Fibroblast of mammary gland (primary cell): ENCODE measurements at places on chromosomes 13 and 19.

GRCh38 chr13:110782185-110782584 is 68.7 kb downstream of the ING1 start:
- no peak for DNase-seq

- no peak for DNase-seq
These were observed 15.4 kb upstream of the DHDH start for GRCh38 chr19:48918071-48918470.

GRCh38 chr13:47291107-47291656 is 394.3 kb upstream of the HTR2A start:
- DNase-seq, result no peak

- no peak for DNase-seq
These were observed 23.5 kb downstream of the TFDP1 start for GRCh38 chr13:113607889-113608635.

DNA sequence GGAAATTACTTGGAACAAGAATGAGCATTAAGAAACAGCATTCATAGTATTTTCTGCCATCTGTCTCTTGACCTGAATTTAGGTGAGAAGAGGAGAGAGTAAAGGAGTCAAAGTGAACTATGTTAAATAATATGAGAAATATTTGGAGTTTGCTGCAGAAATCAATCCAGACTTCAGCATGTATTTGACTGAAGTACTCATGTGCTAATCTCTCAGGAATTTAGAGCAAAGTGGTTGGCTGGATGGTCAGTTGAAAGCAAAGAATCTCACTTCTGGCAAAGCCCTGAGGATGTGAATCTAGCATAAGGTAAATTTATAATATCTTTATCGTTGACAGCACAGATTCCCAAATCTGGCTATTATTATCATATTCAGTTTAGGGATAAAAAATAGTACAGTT is 394.3 kb downstream of the PCDH17 start:
- no peak for DNase-seq

DNA sequence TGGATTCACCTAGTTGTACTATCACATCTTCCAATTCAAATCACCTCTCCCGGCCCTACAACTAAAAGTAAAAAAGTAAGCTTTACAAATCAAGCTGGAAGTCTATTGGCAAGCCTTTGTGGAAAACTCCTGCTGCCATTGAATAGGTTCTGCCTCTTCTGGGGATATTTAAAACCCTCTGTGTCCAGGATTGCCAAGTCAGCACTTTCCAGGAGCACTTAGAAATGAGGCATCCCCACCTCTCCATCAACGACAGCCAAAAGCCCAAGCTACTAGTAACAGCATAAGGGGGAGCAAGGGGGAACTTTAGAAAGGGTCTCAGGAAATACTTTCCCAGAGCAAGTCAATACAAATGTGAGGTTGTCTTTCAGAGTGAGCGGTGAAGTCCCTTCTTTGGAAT is 85.0 kb upstream of the OBI1 start:
- no peak for DNase-seq

DNA sequence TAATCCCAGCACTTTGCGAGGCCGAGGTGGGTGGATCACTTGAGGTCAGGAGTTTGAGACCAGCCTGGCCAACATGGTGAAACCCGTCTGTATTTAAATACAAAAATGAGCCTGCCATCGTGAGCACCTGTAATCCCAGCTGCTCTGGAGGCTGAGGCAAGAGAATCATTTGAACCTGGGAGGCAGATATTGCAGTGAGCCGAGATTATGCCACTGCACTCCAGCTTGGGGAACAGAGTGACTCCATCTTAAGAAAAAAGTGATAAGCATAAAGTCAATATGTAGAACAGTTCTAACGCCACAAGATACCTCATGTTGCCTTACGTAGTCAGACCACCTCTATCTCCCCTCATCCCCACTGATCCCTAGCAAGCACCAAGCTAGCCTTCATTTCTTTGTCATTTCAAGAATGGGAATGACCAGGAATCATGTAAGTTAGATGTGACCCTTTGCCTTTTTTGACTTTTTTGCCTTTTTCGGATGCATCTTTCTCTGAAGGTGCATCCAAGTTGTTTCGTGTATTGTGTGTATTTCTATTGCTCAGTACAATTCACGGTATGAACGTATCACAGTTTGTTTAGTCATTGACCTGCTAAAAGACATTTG is 6.4 kb downstream of the RPL21 start:
- no peak for DNase-seq

DNA sequence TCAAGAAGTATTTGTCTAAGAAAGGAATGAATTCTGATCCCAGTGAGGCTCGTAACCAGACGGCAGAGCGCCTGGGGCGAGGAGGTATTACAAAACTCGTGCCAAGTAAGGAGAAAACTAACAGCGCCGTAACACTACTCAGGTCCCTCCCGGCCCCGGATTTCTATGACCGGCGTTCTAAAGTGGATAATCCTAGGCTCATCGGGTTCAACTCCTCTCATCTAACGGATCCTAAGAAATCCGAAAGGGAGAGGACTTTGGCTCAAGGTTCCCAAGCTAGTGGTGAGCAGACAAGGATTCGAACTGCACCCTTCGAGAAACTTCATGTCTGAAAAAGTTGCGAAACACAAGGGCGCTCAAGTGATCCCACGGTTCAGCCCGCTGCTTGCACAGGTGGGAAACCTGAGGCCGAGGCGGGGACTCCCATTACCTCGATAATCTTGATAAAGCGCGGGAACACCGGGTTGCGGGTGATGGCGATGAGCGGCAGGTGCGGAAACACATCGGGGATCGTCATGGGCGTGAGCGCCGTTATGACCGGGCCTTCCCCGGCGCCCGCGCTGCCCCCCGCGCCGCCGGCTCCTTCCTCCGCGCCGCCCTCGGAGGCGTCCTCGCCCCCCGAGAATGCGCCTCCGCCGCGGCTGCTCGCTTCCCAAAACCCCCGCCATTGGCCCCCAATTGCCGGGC is 529 bp downstream of the LONP1 start:
- DNase-seq, result no peak

- DNase-seq, result no peak
These were observed 4.0 kb downstream of the LSM7 start for GRCh38 chr19:2324220-2324948.

DNA sequence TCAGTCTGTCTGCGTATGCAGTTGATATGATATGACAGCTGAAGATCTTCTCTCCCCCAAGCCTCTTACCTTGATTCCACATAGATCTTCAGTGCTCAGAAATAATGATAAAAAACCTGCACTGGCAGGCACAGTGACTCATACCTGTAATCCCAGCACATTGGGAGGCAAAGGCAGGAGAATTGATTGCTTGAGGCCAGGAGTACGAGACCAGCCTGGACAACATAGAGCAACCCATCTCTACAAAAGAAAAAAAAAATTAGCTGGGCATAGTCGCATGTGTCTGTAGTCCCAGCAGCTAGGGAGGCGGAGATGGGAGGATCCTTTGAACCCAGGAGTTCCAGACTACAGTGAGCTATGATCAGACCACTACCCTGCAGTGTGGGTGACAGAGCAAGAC is 551.0 kb upstream of the MIR17HG start:
- no peak for DNase-seq

- DNase-seq, result no peak
These were observed 1.1 kb downstream of the COX6B2 start for GRCh38 chr19:55353356-55353802.

DNA sequence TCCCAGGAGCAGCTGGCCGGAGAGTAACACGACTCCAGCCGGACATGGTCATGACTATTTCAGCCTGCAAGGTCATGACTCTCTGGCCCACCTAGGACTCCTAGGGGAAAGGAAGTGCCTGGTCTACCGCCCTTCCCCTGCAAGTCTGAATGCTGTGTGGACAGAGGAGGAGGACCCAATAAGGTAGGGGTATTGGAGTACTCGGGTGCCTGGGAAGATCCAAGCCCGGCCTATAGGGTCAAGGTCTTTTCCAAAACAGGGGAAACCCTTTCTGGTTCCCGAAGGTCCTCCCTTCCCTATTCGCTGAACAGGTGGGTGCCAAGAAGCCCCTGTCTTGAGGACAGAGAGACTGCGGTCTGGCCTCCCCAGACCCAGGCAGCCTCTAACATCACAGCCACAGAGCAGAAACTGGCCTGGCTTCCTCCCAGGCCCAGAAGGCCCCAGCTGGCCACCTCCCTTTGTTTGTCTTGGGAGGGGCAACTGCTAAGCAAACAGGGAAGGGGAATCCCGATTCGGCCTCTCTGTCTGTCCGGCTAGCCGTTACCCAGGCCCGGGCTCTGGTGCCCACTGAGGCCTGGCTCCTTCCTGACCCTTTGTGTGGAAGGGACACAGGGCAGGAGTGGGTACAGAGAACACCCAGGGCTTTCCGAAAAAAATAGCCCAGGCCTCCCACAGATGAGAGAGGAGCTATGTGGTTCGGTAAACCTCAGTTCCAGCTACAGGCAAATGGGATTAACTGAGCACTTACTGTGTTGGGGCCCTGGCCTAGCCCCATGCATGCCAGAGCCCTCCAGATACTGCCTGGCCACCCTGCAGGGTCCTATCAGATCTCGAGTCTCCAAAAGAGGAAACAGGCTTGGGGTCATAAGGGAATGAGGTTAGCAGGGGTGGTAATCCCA is 5.2 kb upstream of the GRAMD1A start:
- DNase-seq, result no peak

- DNase-seq, result no peak
These were observed 1.9 kb downstream of the SIGLEC14 start for GRCh38 chr19:51644636-51645271.

- no peak for DNase-seq
These were observed 277.6 kb downstream of the SLITRK6 start for GRCh38 chr13:85521657-85522056.

DNA sequence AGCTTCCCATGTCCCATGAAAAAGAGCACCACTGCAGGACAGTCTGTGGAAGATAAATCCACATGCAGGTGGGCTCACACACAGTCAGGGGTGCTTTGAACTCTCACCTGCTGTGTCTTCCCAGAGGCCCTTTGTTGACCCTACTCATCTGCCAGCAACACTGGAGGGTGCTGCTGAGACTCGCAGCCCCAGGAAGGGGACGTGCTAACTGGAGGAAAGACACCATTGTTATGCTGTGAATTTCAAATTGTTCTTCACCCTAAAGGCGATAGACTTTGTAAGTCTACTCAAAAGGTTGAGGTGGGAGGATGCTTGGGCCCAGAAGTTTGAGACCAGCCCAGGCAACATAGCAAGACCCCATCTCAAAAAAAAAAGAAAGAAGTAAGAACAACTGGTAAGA is 107.3 kb upstream of the SERP2 start:
- DNase-seq, result no peak

DNA sequence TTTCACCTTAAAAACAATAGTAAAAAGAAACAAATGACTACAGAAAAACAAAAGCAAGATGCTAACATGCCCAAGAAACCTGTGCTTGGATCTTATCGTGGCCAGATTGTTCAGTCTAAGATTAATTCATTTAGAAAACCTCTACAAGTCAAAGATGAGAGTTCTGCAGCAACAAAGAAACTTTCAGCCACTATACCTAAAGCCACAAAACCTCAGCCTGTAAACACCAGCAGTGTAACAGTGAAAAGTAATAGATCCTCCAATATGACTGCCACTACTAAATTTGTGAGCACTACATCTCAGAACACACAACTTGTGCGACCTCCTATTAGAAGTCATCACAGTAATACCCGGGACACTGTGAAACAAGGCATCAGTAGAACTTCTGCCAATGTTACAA is 6.0 kb downstream of the CKAP2 start:
- DNase-seq, result no peak

- DNase-seq, result peak; percentile 97
These were observed 10.5 kb upstream of the SMG9 start for GRCh38 chr19:43765109-43765876.

GRCh38 chr13:109381546-109382180 is 404.7 kb downstream of the IRS2 start:
- DNase-seq, result peak; percentile 74

GRCh38 chr13:44810061-44810840 is 179.0 kb downstream of the NUFIP1 start:
- DNase-seq, result no peak

DNA sequence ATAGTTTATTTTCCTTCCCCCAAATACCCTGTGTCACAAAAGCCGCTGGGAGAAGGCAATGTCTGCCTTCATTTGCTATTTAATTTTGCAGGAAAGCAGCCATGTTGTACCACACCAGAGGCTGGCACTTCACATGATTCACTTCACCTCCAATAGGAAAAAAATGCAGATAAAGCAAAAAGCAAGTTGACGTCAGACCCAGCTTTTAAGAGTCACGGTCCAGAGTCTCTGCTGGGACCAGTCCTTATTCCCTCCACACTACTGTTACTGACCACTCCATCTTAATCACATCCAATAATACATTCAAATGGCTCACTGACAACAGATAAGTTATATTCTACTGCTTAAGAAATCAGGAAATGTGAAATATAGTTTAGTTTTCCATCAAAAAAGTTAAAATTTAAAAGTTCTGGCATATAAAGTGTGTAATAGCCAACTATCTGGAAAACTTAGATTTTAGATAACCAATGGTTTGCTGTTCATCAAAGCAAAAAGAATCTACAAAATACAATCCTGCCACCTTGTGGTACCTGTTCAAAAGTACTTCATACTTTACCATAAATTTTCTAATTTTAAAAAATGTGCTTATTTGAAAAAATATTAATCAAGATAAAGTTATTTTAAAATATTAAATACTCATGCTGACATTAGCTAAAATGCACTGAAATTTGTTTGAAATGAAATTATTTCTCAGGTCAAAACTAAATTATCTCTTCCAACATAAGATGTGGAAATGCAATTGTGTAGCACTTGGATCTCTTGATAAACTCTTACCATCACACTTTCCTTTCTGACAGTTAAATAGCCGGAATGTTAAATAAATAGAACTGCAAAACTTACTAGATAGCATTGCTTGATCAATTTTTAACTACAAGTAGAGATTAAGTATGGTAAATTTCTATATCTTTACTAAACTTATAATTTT is 97.3 kb downstream of the SERP2 start:
- peak; percentile 56 for DNase-seq

DNA sequence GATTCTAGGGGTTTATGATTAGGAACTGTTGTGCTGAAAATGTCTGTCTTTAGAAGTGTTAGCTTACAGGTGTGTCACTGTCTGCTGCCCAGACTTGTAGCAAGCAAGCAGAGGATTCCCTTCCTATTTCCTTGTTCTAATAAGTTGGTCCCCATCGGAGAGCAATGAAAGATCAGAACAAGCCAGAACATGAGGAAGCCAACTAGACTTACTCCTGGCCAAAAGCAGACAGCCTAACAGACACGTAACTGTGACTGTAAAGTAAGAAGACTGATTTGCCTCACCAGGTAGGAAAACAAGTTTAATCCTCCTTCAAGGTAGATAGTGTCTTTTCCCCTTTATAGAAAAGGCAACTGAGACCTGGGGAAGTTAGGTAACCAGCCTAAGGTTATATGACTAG is 12.5 kb downstream of the POLR1D start:
- no peak for DNase-seq

- DNase-seq, result no peak
These were observed 476.8 kb downstream of the DIAPH3 start for GRCh38 chr13:59686798-59687394.

DNA sequence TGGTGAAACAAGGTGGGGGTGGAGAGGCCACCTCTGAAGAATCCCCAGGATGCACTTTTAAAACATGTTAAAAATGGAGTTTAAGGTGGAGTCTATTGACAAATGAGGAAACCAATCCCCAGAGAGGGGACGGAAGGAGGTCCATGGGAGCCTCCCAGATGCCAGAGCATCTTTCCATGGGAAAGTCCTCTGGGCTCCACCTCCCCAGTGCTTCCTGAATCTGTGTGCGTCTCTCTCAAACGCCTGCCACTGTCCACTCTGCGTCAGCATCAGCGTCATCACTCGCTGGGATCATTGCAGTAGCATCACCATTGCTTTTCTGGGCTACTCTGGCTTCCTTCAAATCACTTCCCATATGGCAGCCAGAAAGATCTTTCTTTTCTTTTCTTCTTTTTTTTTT is 6.2 kb downstream of the GPR4 start:
- DNase-seq, result peak; percentile 71

GRCh38 chr13:41909506-41909905 is 51.4 kb downstream of the VWA8 start:
- no peak for DNase-seq

GRCh38 chr13:95676105-95676761 is 706 bp upstream of the DNAJC3 start:
- peak; percentile 31 for DNase-seq
